ENCODE measurements at places on chromosomes 13 and 19. TPM values are rescaled to one million over a fixed set of nuclear protein-coding genes. Genes with fewer than 3 reads are reported as not detected.

Gene PIBF1
- 24.7 TPM for total RNA-seq

Gene TRAPPC6A
- 25.1 TPM for total RNA-seq

Gene ZFP36
- 4.0 TPM for total RNA-seq

DNA sequence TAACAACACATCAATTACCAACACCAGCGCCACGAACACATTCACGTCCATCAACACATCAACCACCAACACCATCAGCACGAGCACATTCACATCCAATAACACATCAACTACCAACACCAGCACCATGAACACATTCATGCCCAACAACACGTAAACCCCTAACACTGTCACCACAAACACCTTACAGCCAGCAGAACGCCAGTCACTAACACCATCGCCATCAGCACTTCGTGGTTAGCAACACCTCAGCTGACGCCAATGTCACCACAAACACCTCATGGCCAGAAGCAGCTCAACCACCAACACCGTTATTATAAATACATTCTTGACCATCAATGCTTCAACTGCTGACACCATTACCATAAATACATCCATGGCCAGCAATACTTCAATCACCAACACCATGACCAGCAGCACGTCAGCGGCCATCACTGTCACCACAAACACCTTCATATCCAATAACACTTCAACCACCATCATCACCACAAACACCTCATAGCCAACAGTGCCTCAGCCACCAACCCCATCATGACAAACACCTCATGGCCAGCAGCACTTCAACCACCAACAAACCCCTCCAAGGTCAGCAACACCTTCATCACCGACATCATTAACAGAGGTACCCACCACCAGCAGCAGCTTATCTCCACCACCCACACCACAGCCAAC is 9.4 kb downstream of the FCER2 start:
- no peak for DNase-seq
- no peak overlapping the region for H3K27ac ChIP-seq
- H3K4me3 ChIP-seq, result no peak overlapping the region
- H3K36me3 ChIP-seq, result no peaks in the 10 kb centered on the region
- peaks cover 15% of the 10 kb centered on the region for H3K27me3 ChIP-seq

DNA sequence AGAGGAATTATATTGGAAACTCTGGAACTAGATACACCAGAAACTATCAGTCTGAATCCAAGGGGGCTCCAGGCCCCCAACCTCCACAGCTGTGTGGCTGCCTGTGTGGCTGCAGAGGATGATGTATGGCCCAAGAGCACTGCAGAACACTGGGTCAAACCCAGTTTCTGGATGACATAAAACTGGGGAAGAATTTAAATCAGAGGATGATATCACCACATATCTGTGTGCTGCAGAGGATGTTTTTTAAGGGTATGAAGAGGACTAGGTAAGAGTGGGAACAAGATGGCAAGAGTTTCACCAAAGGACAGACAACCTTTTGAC is 226.4 kb downstream of the SUCLA2 start:
- DNase-seq, result no peak
- peaks cover 6% of the 10 kb centered on the region for H3K4me1 ChIP-seq
- peaks cover 6% of the 10 kb centered on the region for H3K36me3 ChIP-seq
- no peaks in the 10 kb centered on the region for H3K27me3 ChIP-seq
- no peak overlapping the region for H3K27ac ChIP-seq

- H3K4me3 ChIP-seq, result no peak overlapping the region
- DNase-seq, result no peak
- peaks cover 45% of the 10 kb centered on the region for H3K27me3 ChIP-seq
- no peaks in the 10 kb centered on the region for H3K36me3 ChIP-seq
- no peaks in the 10 kb centered on the region for H3K4me1 ChIP-seq
These were observed 6.0 kb upstream of the CTU1 start for GRCh38 chr19:51114087-51114729.

DNA sequence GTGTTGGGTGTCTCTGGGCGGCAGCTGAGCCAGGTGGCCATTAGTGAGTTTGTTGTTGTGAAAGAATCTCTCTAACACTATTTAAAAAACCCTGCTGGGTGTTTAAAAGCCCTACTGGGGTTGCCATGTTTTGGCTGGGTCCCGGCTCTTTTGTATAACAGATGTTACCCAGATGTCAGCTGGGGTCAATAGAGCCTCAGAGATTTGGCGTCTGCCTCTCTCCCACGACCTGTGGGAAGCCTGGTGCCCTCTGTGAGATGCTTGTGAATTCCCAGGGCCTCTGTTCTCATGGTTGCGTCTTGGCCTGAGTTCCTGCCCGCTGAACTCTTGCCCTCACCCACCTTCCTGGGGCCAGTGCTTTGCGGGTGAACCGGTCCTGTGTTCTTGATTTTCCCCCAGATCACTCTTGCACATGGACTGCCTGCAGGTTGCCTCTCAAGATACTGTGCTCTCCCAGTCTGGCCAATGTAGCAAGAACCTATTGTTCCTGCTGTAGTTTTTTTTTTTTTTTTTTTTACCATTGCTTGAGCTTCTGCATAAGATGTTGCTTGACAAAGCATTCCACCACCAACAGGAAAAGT is 9.5 kb downstream of the NFILZ start:
- no peak for DNase-seq
- peaks cover 7% of the 10 kb centered on the region for H3K27me3 ChIP-seq
- no peak overlapping the region for H3K27ac ChIP-seq
- no peaks in the 10 kb centered on the region for H3K36me3 ChIP-seq
- no peak overlapping the region for H3K4me3 ChIP-seq
